ENCODE measurements at places on chromosomes 1 and 21.

DNA sequence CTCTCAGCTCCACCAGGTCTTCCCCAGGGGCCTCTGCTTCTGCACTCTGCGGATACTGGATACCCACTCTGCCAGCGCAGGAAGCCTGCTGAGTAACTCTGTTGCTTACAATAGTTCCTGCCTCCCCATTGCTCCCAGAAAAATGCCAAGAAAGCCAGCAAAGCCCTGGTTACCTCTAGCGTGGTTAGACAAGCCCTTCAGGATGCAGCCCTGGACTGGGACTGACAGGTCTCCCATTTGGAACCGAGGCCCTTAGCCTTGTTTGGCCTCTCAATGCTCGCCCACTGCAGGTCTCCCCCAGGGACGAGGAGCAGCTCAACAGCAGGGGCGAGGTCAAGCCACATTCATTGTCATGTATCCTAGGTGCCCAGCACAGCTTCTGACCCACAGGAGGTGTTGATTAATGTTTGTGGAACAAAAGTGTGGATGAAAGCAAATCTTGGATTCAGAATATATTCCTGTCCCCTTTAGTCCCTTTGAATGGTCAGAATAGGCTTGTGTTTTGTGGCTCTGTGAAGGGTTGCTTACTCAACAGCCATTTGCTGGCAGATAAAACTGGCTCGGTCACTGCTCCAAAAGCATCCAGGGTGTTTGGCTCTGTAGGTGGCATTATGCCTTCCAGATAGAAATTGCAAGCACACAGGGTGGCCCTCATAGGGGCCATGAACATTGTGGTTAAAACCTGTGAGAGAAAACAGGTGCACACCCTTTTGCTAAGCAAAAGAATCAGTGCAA lies 58.9 kb downstream of the C1orf198 start:
- no peak overlapping the region for H3K4me3 ChIP-seq
- no peak for DNase-seq
- no peaks in the 10 kb centered on the region for H3K36me3 ChIP-seq
- H3K4me1 ChIP-seq, result no peaks in the 10 kb centered on the region
- no peaks in the 10 kb centered on the region for H3K27me3 ChIP-seq

GRCh38 chr1:12622506-12622905 lies 4.5 kb upstream of the DHRS3 start:
- H3K27ac ChIP-seq, result peak overlapping the region; percentile 98
- H3K4me1 ChIP-seq, result peaks cover 23% of the 10 kb centered on the region
- H3K27me3 ChIP-seq, result no peaks in the 10 kb centered on the region
- DNase-seq, result peak; percentile 52

DNA sequence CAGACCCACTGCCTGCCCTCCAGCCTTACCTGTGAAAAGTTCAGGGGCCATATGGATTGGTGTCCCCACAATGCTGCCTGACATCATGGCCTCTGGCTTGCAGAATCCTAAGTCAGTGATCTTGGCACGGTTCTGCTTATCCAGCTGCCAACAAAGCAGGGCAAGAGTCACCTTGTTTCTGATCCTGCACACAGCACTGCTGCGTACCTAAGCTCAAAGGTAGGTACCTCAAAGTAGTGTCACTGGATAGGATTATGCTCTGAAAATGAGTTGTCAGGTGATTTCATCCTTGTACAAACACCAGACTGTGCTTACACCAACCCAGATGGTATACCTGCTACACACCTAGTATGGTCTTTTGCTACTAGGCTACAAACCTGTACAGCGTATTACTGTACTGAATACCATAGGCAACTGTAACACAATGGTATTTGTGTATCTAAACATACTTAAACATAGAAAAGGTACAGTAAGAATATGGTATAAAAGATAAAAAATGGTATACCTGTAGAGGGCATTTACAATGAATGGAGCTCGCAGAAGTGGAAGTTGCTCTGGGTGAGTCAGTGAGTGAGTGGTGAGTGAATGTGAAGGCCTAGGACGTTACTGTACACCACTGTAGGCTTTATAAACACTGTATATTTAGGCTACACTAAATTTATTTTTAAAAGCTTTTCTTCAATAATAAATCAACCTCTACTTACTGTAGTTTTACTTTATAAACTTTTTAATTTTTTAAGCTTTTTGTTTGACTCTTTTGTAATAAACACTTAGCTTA lies 29.1 kb upstream of the RBBP5 start:
- no peaks in the 10 kb centered on the region for H3K4me1 ChIP-seq
- H3K36me3 ChIP-seq, result no peaks in the 10 kb centered on the region
- no peaks in the 10 kb centered on the region for H3K27me3 ChIP-seq
- H3K27ac ChIP-seq, result no peak overlapping the region

DNA sequence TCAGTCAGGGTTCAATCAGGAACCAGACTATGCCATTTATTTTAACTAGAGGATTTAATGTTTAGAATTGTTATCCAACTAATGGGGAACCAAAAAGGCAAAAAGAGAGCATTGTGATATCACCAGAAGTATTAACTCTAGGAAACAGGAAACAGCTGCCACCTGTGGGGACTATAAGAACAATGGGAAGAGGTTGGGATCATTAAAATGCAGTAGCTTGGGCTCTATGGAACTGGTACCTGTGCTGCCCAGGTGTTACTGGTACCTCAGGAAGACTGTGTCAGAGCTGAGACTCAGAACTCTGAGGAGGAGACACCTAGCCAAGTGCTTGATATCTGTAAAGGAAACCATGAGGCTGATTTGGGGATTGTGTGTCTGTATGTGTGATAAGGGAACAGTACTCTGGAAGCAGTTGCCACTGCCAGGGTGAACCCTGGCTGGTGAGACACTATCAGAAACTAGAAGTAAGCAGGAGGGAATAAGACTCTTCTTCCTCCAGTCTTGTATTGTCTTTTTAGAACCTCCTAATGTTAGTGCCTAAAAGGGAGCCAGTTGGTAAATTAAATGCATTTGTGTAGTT lies 49.4 kb downstream of the MAN1A2 start:
- H3K4me1 ChIP-seq, result no peaks in the 10 kb centered on the region
- H3K36me3 ChIP-seq, result no peaks in the 10 kb centered on the region
- H3K4me3 ChIP-seq, result no peak overlapping the region
- H3K27ac ChIP-seq, result no peak overlapping the region
- no peak for DNase-seq

Measured in prostate gland (tissue), 2 donors.